ENCODE measurements at places on chromosomes 11 and 22.

GRCh38 chr22:28907311-28908008 lies 24.1 kb downstream of the ZNRF3 start:
- no peak for DNase-seq

DNA sequence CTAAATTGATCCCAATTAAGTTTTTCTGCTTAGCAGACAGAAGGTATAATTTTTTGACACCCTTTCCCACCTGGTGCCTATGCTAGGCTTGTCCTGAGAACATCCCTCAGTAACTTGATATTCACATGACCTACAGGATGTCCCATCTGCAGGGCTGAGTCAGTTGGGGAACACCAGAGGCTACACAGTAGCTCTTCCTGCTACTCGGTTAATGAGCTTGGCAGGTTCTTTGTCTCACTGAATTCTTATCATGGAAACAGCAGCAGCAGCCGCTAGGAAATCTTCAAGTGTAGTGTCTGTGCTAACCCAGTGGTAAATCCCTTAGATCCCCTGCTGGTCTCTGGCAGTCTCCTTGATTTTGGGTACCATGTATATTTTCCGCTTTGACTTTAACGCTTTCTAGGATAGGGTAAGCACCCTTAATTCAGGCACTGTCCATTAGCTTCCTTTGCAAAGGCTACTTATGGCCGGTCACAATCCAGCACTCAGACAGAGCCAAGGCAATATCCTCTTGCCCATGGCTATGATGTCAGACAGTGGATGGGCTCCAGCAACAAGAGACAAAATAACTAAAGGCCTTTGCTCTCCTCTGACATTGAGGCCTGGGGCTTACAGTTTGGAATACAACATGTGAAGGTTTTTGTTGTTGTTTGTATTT lies 8.5 kb downstream of the MRPL16 start:
- no peak for DNase-seq

DNA sequence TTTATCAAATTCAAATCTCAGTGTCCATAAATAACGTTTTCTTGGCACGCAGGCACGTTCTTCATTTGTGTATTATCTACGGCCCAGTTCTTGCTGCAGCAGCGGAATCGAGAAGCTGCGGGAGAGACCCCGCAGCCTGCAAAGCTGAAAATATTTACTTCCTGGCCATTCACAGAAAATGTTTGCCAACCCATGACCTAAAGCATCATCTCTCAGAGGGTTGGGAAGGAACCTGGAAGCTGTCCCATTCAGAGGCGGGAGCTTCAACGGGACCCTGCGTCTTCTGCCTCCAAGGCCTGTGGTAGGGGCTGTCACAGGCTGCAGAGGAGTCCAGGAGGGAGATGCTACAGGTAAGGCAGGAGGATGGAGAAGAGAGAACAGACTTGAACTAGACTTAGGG lies 319.2 kb downstream of the MN1 start:
- DNase-seq: no peak

DNA sequence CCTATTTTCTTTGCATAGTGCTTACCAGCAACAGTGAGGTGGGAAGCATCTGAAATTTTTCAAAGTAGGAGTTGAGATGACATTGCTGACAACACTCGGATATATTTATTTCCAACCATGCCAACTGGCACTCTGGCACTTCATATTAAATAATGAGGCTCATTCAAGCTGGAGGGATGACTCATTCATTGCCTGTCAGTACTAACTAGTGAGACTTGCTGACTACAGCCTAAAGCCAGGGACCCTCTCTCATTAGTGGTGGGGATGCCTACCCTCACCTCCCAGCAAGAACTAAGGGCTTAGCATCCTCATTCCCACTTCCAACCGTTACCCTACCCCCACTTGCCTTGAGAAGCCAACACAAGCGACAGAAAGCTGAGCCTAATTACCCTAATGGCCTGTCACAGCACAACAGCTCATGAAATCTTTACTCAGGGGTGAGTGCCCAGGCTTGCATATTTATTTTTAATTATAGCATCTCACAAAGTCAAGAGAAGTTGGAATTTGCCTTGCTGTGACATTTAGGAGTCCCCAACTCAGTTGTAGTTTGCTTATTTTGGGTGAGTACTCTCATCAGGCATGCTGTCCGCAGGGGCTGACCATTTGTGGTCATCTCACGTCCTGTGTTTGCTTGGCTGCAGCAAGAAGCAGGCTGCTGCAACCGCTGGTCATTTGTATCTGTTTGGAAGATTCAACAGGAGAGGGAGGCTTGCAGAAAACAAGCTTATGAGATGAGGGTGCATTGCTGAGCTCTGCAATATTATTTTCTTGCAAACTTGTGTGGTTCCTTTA lies 181.6 kb upstream of the POU2AF2 start:
- DNase-seq: no peak

GRCh38 chr11:60915248-60915914 lies 1.4 kb downstream of the TMEM109 start:
- DNase-seq: no peak

DNA sequence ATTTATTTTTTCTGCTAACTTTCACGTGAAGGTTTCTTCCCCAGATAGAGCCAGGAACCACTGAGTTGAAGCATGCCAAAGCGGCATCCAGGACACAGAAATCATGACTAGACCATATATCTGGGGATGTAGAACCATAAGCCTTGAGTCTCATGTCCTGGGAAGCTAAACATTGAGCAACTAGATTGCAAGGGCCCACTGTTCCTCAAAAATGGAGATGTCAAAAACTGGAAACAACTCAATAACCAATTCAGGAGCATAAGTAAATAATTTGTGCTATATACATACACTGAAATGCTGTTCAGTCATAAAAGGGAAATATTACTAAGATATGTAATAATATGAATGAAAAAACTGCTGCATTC lies 29.0 kb upstream of the CARD16 start:
- DNase-seq: no peak
